ENCODE measurements at places on chromosomes 2 and 18.

DNA sequence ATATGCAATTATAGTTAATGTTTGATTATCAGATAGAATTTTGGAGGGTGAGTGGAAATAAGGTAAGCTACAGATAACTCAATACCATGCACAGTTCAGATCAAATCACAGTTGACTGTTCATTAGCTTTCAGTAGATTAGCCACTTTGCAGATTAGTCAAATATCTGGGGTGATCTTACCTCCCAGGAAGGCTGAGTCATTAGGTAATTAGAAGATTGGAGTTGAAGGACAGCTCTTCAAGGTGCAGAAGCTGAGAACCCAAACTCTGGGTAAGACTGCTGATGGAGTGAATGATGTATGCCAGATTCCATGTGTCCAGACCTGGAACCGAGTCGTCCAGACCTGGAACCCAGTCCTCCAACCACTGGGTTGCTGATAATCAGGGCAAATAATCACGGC lies 262.8 kb upstream of the UBE2E3 start:
- no peak for DNase-seq

DNA sequence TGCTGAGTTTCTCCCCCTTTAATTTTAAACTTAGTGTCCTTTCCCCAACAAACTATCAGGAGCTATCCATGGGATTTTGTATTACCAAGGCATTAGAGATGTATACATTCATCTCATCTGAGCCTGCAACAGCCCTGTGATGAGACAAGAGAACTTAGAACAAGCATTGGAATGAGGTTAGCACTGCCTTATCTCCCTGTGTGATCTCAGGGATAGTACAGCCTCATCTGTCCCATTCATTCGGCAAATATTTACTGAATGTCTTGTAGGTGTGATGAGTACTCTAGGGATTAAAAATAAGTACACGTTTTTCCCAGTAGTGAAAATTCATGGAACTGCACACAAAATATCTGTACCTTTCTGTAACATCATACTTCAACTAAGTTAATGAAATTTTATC lies 45.6 kb downstream of the PAIP2B start:
- DNase-seq = no peak

GRCh38 chr2:41764131-41764530 lies 283.7 kb upstream of the PKDCC start:
- no peak for DNase-seq

DNA sequence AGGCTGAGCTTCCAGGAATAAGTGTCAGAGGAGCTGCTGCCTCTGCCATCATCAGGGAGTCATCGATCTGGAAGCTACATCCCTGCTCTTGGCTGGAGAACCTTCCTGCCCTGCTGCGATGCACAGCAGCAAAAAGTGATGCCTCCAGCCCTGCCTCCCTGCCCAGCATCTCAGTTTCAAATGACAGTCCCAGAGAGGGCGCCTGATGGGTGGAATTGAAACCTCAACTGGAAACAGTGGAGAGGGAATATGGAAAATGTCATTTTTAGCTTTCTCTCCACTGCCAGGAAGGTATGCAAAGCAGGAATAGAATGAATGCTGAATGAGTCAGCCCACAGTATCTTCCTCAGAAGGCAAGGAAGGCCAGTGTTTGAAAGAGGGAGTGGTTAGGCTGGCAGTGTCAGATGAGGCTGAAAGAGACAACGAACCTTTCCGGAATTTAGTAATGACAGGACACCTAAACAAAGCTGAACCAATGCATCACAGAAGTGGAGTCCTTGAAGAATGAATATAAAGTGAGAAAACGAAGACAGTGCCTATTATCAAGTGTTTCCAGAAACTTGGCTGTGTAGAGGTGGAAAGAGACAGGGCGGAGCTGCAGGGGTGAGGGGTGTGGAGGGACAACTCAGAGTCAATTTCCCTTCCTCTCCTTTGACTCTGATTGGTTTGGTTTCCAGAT lies 153.9 kb upstream of the NDUFV2 start:
- DNase-seq = no peak

- no peak for DNase-seq
These were observed 264.3 kb downstream of the LRRTM1 start for GRCh38 chr2:80040226-80040625.

- DNase-seq = no peak
These were observed 44.6 kb downstream of the DPP4 start for GRCh38 chr2:162029287-162029901.

GRCh38 chr2:124248386-124248785 lies 223.3 kb downstream of the CNTNAP5 start:
- no peak for DNase-seq

- DNase-seq = peak; percentile 40
These were observed 59.8 kb upstream of the SLC38A11 start for GRCh38 chr2:165015052-165015642.

- DNase-seq = no peak
These were observed 112.8 kb downstream of the PRELID3A start for GRCh38 chr18:12520442-12520992.

GRCh38 chr18:40851014-40851429 lies 1104.0 kb upstream of the PIK3C3 start:
- no peak for DNase-seq

DNA sequence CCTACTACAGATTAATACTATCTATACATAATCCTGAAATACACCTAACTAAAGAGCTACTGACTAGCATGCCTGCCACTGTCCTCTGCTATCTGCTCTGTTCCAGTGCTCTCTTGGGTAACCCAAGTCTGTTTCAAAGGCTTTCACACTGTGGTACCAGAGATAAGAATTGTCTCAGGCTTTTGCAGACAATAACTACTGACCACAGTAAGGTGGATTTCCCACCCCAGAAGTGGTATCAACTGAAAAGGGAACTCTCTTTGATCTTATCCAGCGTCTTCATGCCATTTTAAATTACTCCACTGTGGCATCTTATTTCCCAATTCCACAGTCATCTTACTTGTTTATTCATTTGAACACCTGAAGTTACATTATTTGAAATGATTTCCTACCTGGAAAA lies 190.2 kb downstream of the IKZF2 start:
- no peak for DNase-seq

GRCh38 chr2:170170281-170171040 lies 7.5 kb upstream of the MYO3B start:
- DNase-seq = no peak

DNA sequence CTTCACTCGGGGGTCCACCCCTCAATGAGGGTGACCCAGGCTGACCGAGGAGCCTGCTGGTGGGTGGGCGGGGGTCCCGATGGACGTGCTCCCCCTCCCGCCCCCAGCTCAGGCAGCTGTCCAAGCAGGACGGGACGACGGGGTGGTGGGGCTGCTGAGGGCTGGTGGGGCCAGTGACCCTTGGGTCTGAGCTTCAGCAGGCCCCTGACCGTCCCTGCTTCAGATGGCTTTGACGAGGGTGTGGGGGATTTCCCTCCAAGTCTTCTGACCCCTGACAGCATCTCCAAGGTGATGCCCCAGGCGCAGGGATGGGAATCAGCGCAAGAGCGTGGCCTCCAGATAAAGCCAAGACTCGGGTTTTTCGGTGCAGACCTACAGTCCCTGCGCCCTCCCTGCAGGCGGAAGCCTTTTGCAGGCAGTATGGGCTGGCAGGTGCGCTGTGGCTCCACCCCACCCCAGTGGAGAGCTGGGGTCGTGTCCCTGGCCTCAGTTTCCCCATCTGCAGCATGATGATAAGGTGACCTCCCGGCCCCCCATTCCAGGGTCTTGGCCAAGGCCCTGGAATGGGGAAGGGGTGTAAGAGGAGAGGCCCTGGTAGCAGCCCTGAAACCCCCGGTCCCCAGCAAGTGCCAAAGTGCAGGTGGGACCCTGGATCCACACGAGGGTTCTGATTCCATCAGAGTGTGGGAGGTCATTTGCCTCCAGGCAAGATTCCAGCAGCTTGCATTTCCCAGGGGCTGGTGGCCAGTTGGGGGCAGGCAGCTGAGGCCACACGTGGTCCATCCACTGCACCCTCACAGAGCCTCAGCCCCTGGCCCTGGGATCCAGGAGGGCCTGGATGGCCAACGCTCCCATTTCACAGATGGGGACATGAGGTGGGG lies 8.7 kb downstream of the CROCC2 start:
- no peak for DNase-seq

DNA sequence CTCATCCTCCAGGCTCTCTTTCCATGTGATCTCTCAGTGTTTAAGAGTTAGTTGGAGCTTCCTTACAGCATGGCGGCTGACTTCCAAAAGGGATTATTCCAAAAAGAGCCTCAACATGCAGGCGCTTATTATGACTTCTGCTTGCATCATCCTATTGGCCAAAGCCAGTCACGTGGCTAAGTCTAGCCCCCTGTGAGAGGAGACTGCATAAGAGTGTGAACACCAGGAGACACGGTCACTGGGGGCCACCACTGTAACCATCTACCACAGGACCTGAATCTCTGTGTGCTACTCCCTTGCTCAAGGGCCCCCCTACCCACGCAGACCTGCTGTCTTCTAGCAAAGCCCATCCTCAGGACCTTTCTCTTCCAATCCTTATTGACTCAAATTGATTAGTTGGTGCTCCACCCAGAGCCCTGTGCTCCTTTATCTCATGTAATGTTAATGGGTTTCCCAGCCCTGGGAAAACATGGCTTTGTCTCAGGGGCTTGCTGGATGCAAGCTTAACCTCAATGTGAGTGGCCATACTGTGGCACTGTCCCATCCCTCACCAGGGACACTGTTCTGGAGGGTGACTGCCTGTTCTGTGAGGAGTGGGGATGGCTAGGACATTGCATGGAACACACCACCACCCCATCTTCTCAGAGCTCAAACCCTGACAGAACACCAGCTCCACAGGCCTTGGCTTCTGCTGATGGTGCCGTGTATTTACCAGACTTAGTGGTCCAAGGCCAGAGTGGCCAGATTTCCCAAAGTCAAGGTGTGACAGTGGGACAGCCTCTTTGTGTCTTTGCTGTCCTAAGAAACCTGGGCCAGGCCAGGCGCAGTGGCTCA lies 4.2 kb downstream of the IL1RN start:
- DNase-seq = no peak

DNA sequence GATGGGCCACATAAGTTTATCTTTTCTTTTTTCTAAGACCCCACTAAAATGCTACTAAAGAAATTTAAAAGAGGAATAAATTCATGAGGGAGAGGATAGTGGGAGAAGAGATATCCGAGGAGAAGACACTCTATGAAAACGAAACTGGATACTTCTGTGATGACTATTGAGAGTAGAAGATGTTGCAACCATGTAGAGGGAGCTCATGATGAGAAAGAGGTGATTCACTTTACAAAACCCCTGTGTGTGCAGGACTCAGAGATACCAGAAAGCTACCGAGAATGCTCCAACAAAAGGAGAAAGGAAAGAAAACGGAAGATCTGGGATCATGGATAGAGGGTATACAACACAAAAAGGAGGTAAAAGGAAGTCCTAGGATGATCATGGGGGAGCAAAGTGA lies 34.9 kb downstream of the SLC38A11 start:
- DNase-seq = no peak

GRCh38 chr18:24190590-24190989 lies 51.7 kb downstream of the CABYR start:
- DNase-seq = no peak

- no peak for DNase-seq
These were observed 479.1 kb upstream of the NRXN1 start for GRCh38 chr2:51511002-51511401.

GRCh38 chr2:166090346-166090745 lies 37.5 kb downstream of the SCN1A start:
- no peak for DNase-seq

- no peak for DNase-seq
These were observed 210.5 kb downstream of the SH3RF3 start for GRCh38 chr2:109339519-109339966.

- DNase-seq = no peak
These were observed 314.5 kb downstream of the NCKAP5 start for GRCh38 chr2:133253793-133254192.

- DNase-seq = no peak
These were observed 2158.6 kb upstream of the PIK3C3 start for GRCh38 chr18:39796393-39796792.

DNA sequence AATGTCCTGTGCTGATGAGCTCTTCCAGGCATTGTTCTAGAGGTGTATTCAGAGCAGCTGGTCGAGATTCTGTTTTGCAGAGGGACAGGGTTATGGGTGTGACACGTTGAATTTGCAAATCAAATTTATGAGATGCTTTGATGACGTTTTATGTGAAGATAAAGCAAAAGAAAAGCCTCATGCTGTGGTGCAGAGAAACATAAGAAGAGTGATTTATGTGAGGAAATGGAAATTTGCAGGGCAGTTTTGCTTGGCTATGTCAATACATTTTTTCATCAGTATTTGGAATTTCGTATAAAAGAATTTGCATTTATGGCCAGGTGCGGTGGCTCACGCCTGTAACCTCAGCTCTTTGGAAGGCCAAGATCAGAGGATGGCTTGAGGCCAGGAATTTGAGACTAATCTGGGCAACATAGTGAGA lies 36.4 kb downstream of the TSN start:
- no peak for DNase-seq

- peak; percentile 75 for DNase-seq
These were observed at the start of the genes ATRAID and SLC5A6 for GRCh38 chr2:27211943-27212625. Gene ATRAID (plus strand): TSS chr2:27212041. CDS start chr2:27212369, 328 bp downstream. Gene SLC5A6 (minus strand): TSS chr2:27212268. CDS start chr2:27207650, 4,618 bp downstream.

DNA sequence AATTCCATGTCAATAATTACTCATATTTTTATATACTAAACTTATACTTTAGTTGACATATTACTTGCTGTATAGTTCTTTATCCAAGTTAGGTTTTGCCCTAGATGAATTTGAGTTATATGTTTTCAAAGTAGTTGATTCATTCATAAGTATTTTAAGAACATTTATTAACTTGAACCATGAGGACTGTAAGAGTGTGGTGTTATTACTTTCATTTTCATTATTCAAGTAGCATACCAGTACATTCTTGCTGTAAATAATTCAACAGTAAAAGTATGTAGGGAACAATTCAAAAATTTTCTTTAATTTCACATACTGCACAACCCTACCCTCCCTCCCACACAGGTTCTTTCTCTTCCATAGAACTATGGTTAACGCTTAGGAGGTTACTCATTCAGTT lies 75.4 kb downstream of the ANKRD12 start:
- DNase-seq = no peak
